ENCODE measurements at places on chromosomes 2 and 18.

GRCh38 chr18:10490401-10491165 is 35.2 kb upstream of the NAPG start:
- peak; percentile 97 for DNase-seq

DNA sequence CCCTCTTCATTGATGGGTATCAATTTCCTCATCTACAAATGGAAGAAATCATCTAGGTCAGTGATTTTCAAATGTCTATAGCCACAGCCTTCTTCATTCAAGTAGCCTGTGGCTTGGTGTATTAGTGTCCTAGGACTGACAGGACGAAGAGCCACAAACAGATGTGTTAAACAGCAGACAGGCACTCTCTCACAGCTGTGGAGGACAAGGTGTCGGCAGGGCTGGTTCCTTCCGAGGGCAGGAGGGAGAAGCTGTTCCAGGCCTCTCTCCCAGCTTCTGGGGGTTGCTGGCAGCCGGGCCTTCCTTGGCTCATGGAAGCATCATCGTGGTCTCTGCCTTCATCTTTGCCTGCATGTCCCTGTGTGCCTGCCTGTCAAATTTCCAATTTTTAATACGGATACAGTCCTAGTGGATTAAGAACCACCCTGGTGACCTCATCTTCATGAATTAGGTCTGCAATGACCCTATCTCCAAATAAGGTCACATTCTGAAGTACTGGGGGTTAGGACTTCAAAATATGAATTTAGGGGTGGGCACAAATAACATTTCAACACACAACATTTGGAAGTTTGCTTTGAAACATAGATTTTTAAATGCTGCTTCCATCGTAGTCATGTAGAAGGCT is 86.5 kb downstream of the PTGR3 start:
- no peak for DNase-seq

- DNase-seq, result no peak
These were observed 13.2 kb downstream of the ANO7 start for GRCh38 chr2:241201445-241202267.

DNA sequence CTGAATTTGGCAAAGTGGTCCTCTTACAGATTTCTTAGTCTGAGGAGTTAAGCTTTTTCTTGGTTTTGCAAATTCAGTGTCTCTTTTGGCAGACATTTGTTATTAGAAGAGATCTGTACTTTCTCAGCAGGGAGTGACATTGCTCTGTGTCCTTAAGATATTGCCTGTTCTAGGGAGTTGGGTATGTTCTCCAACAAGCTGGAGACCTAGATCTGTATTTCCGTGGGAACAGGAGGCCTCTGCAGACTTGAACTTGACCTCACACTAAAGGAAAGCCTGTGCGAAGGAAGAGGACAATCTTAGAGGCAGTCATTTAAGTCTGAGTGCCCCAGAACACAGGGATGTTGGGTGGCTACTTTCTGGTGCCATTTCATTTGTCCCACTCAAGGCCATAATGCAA is 107.0 kb upstream of the ATP8B1 start:
- no peak for DNase-seq

DNA sequence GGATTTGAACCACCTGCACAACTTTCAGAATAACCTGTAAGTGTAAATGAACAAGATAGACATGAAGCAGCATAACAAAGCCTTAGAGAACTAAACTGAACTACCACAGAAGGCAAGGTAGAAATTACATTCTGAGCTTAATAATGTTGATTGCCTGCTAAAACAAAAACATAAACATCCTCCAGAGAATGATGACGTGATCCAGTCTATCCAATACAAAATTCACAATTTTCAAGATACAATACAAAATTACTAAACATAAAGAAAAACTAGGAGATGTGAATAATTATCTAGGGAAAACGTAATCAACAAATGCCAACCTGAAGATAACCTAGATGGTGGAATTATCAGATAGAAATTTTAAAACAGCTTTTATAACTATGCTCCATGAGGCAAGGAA is 40.7 kb upstream of the EGR4 start:
- no peak for DNase-seq

DNA sequence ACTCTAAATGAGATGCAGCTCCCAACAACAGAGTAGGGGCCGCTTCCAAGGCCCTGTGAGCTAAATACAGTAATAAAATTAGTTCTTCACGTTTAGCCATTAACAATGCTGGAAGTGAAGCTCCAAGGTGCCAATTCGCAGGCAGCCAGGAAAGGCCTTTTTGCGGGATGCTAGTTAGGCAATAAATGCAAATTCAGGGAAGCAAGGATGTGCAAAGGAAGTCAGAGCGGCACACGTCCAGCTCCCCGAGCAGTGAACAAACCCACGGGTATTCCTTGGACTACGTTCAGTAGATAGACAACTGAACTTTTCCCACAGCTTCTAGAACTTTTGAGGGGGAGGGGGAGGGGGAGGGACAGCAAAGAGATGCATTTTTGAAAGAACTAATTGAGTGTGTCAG is 6.9 kb downstream of the ZNF516 start:
- no peak for DNase-seq

GRCh38 chr2:124343827-124344498 is 318.9 kb downstream of the CNTNAP5 start:
- no peak for DNase-seq

DNA sequence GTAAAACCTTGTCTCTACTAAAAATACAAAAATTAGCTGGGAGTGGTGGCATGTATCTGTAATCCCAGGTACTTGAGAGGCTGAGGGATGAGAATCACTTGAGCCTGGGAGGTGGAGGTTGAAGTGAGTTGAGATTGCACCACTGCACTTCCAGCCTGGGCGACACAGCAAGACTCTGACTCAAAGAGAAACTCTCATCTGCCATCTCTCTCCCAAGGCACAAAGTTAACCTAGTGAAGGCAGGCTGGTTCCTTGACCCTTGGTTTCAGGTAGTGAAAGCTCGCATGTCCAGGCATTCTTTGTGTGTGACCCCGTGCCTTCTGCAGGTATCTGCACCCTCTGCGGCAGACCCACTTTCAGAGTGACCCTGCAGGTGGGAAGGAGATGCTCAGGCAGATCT is 100.0 kb downstream of the WDSUB1 start:
- DNase-seq, result no peak

DNA sequence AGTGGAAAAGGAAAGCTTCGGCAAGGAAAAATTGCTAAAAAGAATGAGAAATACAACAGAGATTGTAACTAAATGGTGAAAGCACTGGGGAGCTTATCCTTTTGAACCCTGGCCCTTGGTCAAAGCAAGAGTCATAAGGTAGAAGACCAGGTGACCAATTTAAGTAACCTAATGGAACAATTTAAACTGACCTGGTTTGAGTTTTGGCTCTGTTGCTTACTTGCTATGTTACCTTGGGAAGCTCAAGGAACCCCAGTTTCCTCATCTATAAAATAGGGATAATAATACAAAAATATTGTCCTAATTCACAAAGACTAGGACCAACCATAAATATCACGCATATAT is 48.6 kb downstream of the NHEJ1 start:
- DNase-seq, result no peak

DNA sequence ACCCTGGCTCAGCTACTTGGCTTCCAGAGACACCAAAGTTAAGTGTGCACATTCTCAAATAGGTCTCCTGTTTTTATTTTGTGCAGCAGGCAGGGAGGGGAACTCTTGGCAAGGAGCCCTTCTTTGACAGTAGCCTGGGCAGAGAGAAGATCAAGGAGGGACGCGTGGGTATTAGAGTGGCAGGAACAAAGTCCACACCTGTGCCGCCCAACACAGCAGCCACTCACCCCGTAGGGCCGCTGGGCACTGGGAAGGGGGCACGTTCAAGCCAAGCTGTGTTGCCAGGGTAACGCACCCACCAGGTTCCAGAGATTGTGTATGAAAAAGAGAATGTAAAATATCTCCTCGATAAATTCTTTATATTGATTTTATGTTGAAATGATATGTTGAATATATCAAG is 229.3 kb upstream of the AGAP1 start:
- DNase-seq, result no peak

- no peak for DNase-seq
These were observed 28.0 kb downstream of the RFX8 start for GRCh38 chr2:101446869-101447268.

- no peak for DNase-seq
These were observed 38.1 kb downstream of the PKDCC start for GRCh38 chr2:42085706-42086487.

GRCh38 chr2:209091056-209091455 is 332.8 kb upstream of the MAP2 start:
- DNase-seq, result no peak

DNA sequence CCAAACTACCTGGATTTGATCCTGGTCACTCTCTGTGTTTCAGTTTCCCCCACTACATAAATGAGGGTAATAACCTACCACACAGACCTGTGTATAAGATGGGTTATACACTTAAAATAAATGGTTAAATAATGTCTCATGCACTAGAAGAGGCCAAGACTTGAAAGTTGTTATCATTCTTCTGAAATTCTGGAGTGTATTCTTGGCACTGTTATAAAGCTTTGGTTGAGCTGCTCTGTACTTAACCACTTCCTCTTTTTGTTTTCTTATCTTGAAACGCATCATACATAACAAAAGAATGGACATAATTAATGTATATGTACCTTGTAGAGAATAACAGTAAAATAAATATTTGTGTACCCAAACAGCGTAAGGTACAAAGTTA is 281.0 kb downstream of the AFF3 start:
- no peak for DNase-seq

GRCh38 chr2:7119132-7119835 is 202.1 kb downstream of the RNF144A start:
- peak; percentile 42 for DNase-seq

DNA sequence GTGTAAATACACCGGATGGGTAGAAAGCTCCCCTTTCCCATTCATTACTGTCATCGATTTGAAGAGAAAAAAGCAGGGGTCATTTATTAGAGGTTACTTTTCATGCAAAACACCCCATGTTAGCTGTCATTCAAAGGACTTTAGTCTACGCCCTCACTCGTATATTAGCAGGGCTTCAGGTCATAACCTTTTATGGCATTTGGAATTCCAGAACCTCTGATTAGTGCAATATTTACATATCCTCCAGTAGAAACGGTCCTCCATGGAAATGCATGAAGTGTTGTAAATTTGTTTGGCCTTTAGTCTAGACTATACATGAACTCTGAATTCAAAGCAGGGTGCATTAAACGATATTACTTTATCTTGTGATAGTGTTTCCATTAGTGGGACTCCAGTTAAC is 180.5 kb downstream of the ZNF516 start:
- DNase-seq, result peak; percentile 5

GRCh38 chr2:86625096-86625495 is 1.4 kb upstream of the RNF103 start:
- no peak for DNase-seq

GRCh38 chr2:144083211-144083610 is 436.7 kb downstream of the ZEB2 start:
- DNase-seq, result no peak

GRCh38 chr2:42976351-42976750 is 184.0 kb upstream of the HAAO start:
- DNase-seq, result no peak

Data from HuH-7 (cell line).